ENCODE measurements at places on chromosomes 1 and 21.

- DNase-seq: no peak
These were observed 503.2 kb upstream of the CAMK1G start for GRCh38 chr1:209080170-209080781.

GRCh38 chr1:36251794-36252481, 27.7 kb downstream of the THRAP3 start:
- no peak for DNase-seq

GRCh38 chr1:87402241-87403002, 73.7 kb downstream of the LMO4 start:
- DNase-seq: no peak

- no peak for DNase-seq
These were observed 10.4 kb upstream of the KCNK1 start for GRCh38 chr1:233603478-233603877.

- no peak for DNase-seq
These were observed 93.8 kb downstream of the S1PR1 start for GRCh38 chr1:101330427-101331130.

DNA sequence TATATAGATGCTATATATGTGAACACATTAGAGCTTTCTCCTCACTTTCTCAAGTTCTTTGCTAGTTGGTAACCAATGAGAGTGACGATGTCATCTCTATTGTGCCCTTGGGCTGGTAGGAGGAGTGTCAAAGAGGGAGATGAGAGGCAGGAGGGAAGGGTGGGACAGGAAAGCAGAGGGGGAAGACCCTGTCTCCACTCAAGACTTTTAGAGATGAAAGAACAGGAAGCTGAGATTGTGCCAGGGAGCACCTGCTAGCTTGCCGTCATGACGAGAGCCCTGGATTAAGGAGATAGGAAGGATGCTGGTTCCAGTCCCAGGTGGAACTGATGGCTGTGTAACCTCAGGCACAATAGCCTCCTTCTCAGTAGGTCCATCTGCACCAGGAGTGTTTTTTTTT, 16.7 kb downstream of the CNR2 start:
- no peak for DNase-seq

- DNase-seq: peak; percentile 33
These were observed 825 bp downstream of the DCAF8 start for GRCh38 chr1:160261556-160261892.

DNA sequence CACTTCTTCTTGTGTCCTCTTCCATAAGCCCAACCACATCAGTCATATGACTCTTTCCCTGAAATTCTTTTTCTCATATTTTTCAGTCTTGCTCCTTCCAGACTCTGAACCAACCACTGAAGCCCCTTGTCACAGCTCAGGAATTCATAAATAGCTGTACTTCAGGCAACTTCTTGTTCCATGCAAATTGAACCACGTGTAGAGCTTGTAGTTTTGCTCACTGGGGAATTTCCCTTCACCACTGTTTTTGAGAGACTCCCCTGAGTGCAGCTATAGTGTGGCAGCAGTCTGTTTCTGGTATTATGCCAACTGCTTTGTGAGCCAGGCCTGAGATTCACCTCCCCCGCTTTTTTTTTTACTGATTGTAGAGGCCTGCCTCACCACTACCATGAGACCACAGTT, 150.3 kb upstream of the SPAG17 start:
- no peak for DNase-seq

GRCh38 chr1:91454136-91454535, 46.5 kb upstream of the CDC7 start:
- no peak for DNase-seq

DNA sequence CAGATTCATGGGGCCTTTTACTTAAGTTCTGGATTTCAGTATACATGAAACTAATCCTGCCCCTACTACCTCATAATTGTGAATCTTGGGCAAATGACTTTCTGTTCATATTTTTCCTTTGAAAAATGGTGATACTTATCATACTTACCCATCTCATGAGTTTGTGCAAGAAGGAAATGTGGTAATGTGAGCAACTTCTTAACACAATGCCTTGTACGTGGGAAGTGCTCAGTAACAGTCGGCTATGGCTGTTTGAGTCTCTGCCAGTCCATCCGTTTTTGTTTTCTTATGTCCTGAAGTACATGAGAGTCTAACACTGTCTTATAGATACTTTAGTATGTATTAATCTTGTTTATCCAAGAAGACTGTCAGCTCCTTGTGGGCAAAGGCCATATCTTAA, 86.5 kb downstream of the PATJ start:
- no peak for DNase-seq

DNA sequence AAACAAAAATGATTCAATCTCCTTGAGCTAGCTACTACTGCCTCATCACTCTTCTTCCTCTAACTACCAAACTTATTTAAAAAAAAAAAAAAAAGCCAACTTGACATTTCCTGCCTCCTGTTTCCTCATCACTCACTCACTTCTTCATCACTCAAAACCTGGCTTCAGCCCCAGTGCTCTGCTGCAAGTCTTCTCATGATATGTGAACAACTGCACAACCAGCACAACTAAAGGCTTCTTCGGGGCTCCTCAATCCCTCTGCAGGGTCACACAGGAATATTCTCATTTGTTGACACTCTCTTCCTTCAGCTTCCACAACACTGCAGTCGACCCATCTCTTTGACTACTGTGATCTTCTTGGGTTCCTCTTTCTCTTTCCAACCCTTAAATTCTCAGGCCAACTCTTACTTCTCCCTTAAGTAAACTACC, 7.6 kb downstream of the MTF1 start:
- DNase-seq: no peak

- no peak for DNase-seq
These were observed 3.8 kb downstream of the C1orf35 start for GRCh38 chr1:228099331-228099732.

GRCh38 chr21:14533499-14534428, 12.4 kb downstream of the SAMSN1 start:
- DNase-seq: no peak

- DNase-seq: no peak
These were observed 12.6 kb downstream of the GBP5 start for GRCh38 chr1:89260042-89260441.

DNA sequence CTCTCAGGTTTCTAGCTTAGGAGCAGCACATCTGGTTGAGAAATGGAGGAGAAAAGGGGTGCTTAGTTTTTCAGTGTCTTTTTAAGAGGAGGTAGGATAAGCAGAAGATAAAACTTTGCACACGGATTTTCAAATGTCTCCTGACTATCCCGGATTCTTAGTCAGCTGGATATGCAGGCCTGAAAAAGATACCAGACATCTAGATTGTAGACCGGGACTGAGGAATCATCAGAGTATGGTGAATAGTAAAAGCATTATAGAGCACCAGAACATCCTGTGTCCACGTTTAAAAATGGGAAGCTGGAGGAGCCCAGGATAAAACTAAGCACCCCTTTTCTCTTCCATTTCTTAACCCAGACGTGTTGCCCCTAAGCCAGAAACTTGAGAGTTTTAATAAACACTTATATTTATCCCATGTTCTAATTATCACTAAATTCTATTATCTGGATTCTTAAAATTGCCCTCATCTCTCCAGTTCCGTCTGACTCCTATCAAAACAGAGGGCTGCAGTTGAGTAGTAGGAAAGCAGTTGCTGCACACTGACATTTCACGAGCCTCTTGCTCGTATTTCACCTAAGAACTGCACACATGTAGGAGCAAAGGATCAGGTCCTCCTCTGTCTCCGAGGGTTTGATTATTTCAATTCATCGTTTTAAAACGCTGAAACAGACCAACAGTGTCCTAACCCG, 609 bp downstream of the PIGK start:
- DNase-seq: no peak

DNA sequence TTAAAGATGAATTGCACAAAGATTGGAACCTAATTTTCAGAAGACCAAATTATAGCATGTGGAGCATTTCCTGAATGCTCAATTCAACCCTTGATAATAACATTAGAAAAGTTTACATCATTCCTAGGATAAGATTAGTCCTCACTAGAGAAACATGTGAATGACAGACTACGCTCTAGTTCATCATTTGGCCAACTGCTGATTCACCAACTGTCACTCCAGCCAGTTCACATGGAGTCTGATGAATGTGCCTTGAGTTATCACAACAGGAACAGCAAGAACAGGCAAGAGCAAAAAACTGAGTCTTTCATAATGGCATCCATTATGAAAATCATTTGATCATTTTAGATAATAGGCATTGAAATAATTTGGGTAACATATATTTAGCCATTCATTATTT, 415.9 kb downstream of the PTPRC start:
- DNase-seq: no peak

DNA sequence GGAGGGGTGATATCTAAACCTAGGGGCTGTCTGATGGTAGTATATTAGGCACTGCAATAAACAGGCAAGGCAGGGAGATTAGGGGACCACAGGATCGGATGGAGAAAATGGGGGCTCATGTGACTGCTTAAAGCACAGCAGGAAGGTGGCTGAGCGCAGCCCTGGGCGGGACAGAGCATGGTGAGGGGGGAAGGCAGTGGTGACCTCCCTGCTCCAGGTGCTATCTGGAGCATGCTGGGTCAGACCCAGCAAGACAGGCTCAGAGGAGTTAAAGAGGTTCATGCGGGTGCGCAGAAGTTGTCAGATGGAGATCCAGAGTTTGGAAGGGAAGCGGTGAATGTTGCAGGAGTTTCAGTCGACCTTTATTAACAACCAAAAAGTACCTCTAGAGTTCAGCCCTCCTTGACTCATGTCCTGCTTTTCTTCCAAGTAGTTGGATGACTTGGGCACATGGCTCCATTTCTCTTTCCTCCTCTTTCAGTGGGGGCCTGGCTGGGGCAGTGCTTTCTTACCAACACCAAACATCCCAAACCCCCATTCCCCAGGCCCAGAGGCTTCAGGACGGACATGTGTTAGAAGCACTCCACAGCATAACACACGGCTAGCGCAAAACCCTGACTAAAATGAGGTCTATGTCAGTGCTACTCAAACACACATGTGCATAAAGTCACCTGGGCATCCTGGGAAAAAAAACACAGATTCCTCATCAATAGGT, 41.5 kb downstream of the CAPN9 start:
- no peak for DNase-seq

DNA sequence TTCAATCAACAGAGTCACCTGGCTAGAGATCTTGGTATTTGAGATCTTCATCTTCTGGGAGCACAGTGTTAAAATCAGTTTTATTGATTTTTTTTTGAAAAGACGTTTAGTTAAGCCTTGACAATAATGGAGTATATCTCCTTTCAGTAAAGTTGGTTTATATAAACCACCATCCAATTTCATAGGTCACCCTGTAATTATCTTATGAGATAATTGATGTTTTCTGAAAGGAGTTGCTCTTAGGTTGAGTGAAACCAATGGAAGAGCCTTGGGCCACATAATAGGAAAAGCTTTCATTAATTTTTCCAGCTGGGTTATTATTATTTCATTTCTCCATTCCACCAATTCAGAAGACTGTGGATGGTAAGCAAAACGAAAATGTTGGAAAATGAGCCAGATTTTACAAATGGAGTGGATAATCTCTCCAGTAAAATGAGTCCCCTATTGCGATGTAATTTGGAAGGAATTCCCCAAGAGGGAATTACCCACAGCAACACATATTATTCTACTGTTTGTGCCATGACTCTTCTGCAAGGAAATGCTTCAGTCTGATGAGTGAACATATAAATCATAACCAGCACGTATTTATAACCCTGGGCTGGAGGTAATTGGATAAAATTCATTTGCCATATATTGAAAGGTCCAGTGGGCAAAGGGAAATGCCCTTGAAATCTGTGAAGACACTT, 46.2 kb upstream of the TINAGL1 start:
- no peak for DNase-seq

GRCh38 chr1:241638909-241639622, 1.1 kb downstream of the CHML start:
- DNase-seq: no peak

- DNase-seq: no peak
These were observed 94.4 kb upstream of the IGSF21 start for GRCh38 chr1:18013216-18013615.

DNA sequence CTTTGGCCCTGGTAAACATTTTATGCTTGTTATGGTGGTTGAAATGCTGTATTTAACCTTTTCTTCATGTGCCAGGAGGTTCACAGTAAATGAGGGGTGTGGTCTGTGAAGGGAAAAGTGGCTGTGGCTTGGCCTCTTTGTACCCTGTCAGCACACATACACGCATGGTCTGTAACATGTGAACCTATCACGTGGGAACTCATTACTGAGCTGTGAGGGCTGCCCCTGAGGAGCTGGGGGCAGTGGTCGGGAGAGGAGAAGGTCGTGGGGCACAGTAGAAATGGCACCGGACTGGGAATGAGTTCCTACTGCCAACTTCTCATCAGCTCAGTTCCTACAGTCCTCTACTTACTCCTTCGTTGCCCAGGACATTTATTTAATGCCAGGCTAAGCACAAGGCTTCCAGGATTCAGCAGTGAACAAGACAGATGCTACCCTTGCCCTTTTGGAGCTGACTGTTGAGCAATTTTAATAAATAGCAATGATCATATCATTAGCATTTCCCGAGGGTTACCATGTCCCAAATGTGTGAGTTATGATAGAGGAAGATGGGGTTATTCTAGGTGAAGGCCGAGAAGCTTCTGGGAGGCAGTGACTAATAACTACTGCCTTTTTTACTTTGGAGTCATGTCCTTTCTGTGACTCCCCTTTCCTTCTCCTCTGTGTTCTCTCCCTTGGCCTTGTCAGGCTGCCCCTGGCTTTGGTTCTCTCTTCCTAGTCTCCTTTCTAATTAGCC, 38.8 kb downstream of the DDR2 start:
- no peak for DNase-seq

DNA sequence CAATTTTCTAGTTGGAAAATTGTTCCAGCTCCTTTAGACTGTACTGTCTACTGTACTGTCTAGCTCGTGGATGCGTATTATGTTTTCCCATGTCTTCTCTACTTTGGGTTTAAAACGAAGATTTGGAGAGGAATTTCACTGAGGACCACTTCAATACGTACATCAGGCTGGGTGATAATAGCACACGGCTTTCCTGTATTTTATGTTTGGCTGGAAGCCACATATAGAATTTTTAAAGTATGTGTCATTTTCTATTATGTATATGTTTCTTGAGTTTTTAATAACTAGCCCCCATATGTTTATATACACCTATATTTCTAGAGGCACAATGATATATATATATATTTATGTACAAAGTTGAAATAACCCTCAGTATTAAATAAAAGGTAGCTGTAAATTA, 226.4 kb downstream of the GREM2 start:
- DNase-seq: no peak

- DNase-seq: no peak
These were observed 9.6 kb downstream of the P3H1 start for GRCh38 chr1:42756956-42757891.

DNA sequence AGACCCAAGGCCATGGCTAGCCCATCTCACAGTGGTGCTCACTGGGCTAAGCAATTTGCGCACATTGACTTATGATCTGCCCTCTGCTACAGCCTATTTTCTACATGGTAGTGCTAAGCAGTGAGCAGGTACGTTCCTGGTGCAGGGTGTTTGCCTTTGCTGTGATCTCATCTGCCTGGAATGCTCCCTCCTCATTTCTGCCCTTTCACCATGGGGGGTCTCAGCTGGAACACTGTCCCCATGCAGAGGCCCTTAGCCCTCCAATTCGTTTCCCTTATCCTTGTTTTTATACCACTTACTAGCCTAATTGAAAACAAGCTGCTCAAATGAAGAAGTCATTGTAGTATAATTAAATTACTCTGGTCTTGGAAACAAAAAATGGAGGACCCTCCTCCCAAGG, 2.0 kb upstream of the B3GALT5 start:
- no peak for DNase-seq
